ENCODE measurements at places on chromosomes 6 and 20. TPM values are rescaled to one million over a fixed set of nuclear protein-coding genes. Genes with fewer than 3 reads are reported as not detected.

Gene SRSF12
- under 0.01 TPM for total RNA-seq

Gene C20orf141
- not detected for total RNA-seq

Gene AVP
- total RNA-seq, result not detected

Gene FIG4
- 12.7 TPM for total RNA-seq

Gene PACSIN1
- not detected for total RNA-seq
